Upper lobe of right lung (tissue), 1 donor: ENCODE measurements at places on chromosomes 2 and 18. TPM values are rescaled to one million over a fixed set of nuclear protein-coding genes. Genes with fewer than 3 reads are reported as not detected.

GRCh38 chr2:222358876-222359275 is 60.1 kb upstream of the PAX3 start:
- no peaks in the 10 kb centered on the region for H3K27me3 ChIP-seq
- H3K36me3 ChIP-seq = no peaks in the 10 kb centered on the region
- no peak overlapping the region for H3K27ac ChIP-seq
- H3K4me1 ChIP-seq = no peaks in the 10 kb centered on the region

- peaks cover 16% of the 10 kb centered on the region for H3K4me1 ChIP-seq
- no peak overlapping the region for H3K4me3 ChIP-seq
- H3K36me3 ChIP-seq = no peaks in the 10 kb centered on the region
- H3K27me3 ChIP-seq = no peaks in the 10 kb centered on the region
- H3K27ac ChIP-seq = peak overlapping the region; percentile 24
Measured at GRCh38 chr2:18299423-18300212, 260.8 kb downstream of the RDH14 start.

The GPR45 gene
- total RNA-seq = not detected

DNA sequence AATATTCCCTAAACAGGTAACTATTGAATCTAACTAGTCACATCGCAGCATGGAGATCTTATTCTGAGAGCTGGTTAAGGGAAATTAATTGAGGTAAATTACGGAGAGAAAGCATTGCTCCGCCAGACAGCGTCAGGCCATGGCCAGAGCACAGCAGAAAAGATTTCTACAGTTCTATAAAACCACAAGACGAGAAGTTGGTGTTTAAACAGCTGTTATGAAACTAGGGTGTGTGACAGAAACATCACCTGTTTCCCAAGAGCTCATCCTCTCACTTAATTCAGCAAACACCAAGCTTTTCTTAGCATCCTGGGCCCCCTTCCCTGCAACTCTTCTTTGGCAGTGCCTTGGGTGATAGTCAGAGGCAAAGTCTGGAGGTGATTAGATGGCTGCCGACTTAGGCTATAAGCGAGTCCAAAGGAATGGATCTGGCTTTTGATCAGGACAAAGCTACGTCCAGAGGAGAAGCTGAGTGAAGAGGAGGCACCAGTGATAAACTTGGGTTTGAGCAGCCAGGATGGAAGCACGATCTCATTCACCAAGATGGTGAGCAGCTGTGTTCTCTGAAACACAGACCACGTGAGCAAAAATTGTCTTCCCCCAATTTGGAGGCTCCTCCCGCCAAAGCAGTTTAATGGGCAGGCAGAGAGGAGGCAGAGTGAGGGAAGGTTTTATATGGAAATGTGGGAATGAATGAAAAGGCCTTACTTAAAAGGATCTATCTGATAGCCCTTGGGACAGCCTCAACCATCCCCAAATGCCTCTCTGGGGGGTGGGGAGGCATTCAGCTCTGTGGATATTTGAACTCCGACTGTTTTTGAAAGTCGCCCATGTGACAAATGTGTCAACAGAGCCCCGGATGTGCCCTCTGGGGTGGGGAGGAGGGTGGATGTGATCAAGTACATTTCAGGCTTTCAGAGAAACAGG is 57.8 kb downstream of the PKDCC start:
- H3K4me1 ChIP-seq = peaks cover 49% of the 10 kb centered on the region
- H3K36me3 ChIP-seq = no peaks in the 10 kb centered on the region
- no peaks in the 10 kb centered on the region for H3K27me3 ChIP-seq
- H3K27ac ChIP-seq = peak overlapping the region; percentile 74
- no peak overlapping the region for H3K4me3 ChIP-seq

The APCDD1 gene
- 27.6 TPM for total RNA-seq

The ARHGAP28 gene
- 15.7 TPM for total RNA-seq

DNA sequence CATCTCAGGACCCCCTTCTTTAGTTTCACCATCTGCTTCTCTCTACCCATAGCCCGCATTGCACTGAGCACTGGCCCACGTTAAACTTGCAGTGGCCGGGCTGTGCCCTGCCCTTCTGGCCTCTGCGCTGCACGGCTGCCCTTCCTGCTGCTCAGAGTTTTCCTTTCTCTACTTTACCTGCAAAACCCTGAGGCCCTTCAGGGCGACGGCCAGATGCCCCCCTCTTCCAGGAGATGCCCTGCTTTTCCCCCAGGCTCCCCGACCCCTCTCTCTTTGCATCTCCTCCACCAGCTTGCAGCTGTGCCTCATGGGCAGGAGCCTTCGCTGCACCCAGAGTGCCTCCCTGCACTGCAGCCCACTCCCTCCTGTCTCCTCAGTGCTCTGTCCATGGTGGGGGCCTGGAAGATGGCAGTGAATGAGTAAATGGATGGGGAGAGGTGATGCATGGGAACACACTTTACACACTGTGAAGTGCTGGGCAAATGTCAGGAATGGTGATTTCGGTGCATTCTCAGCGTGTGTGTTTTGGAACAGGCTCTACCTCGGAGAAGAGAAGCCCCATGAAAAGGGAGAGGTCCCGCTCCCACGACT is 53.8 kb downstream of the NTSR2 start:
- no peaks in the 10 kb centered on the region for H3K36me3 ChIP-seq
- no peak overlapping the region for H3K4me3 ChIP-seq
- H3K27ac ChIP-seq = no peak overlapping the region
- no peaks in the 10 kb centered on the region for H3K4me1 ChIP-seq
- no peaks in the 10 kb centered on the region for H3K27me3 ChIP-seq

The PRKAG3 gene
- not detected for total RNA-seq

GRCh38 chr2:223026357-223027110 is 25.5 kb upstream of the KCNE4 start:
- no peaks in the 10 kb centered on the region for H3K27me3 ChIP-seq
- no peaks in the 10 kb centered on the region for H3K36me3 ChIP-seq
- no peak overlapping the region for H3K4me3 ChIP-seq
- no peak overlapping the region for H3K27ac ChIP-seq

The KCNJ3 gene
- total RNA-seq = not detected

The ELOA2 gene
- not detected for total RNA-seq

DNA sequence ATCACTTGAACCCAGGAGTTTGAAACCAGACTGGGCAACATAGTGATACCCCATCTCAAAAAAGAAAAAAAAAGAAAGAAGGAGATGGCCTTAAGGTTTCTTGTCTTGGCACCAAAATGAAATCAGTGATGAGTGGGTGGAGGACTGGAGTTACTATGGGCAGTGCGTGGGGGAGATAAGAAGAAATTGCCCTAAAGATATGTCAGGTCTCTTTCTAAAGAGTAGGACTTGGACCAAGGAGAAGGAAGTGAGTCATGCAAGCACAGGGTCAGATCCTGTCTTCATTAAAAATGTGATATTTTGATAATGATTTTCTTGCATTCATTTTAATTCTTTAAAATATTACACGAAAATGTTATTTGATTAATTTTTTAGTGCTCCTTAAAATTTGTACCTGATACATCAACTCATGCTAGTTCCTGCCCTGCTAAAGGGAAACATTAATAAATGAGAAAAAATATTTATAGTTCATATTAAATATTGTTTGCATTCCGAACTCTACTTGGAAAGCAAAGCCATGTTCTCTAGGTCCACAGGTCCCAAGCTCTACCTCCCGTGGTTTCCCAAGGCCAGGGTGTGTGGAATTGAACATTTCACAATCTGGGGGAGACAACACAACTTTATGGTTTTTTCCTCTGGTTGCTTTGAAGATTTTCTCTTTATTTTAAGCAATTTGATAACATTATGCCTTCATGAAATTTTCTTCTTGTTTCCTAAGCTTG is 62.6 kb upstream of the CTLA4 start:
- H3K27ac ChIP-seq = peak overlapping the region; percentile 56
- H3K4me1 ChIP-seq = peaks cover 14% of the 10 kb centered on the region
- H3K36me3 ChIP-seq = no peaks in the 10 kb centered on the region
- no peak for DNase-seq
- no peaks in the 10 kb centered on the region for H3K27me3 ChIP-seq

GRCh38 chr2:69667805-69668382 is 24.4 kb upstream of the AAK1 start:
- no peaks in the 10 kb centered on the region for H3K36me3 ChIP-seq
- H3K4me3 ChIP-seq = no peak overlapping the region
- H3K27me3 ChIP-seq = no peaks in the 10 kb centered on the region
- no peak for DNase-seq
- no peak overlapping the region for H3K27ac ChIP-seq

The DPYSL5 gene
- not detected for total RNA-seq

GRCh38 chr2:232779934-232780333 is 3.6 kb upstream of the KCNJ13 start:
- no peak overlapping the region for H3K4me3 ChIP-seq
- no peaks in the 10 kb centered on the region for H3K4me1 ChIP-seq
- no peaks in the 10 kb centered on the region for H3K27me3 ChIP-seq
- H3K27ac ChIP-seq = no peak overlapping the region

The CNOT9 gene
- total RNA-seq = 30.9 TPM

DNA sequence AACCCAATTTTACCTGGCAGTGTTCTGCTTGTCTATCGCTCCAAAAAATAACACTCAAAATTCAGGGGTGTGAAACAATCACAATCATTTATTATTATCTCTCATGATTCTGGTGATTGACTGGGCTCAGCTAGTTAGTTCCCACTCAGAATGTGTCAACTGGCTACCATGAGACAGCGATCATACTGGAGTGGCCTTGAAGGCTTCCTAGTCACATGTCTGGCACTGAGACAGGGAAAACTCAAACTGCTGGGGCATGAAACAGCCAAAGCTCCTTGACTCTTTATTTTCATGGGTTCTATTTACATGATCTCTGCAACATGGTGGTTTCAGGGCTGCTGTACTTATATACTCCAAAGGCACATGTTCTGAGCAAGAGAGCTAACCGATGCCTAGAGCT is 6.2 kb upstream of the ANXA4 start:
- no peak overlapping the region for H3K4me3 ChIP-seq
- no peak for DNase-seq
- peaks cover 6% of the 10 kb centered on the region for H3K4me1 ChIP-seq
- H3K36me3 ChIP-seq = no peaks in the 10 kb centered on the region
- H3K27me3 ChIP-seq = no peaks in the 10 kb centered on the region

GRCh38 chr2:219269362-219270054 is 9.7 kb upstream of the DNAJB2 start:
- H3K4me3 ChIP-seq = no peak overlapping the region
- H3K36me3 ChIP-seq = no peaks in the 10 kb centered on the region
- H3K27me3 ChIP-seq = no peaks in the 10 kb centered on the region

The CFC1 gene
- total RNA-seq = 0.38 TPM

The POTEC gene
- total RNA-seq = not detected

The NOSTRIN gene
- total RNA-seq = 70.0 TPM

The KCNF1 gene
- total RNA-seq = 0.17 TPM

DNA sequence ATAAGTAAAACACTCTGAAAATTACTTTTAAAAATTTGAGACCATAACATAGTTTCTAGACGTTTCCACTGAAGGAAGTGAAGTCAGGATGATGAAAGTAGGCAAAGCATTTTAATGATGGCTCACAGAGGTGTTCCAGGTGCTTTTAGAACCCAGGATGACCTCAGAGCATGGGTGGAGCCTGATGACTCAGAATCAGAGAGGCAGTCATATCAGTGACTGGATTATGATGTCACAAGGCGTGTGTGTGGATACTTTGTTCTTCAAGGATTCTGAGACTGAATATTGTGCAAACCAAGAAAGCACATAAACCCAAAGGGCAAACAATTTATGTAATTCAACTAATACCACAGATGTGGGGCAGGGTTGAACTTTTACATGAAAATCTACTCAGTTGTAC is 208.0 kb upstream of the FBXO11 start:
- H3K27me3 ChIP-seq = no peaks in the 10 kb centered on the region
- DNase-seq = no peak
- H3K36me3 ChIP-seq = no peaks in the 10 kb centered on the region
- H3K4me1 ChIP-seq = peaks cover 18% of the 10 kb centered on the region

DNA sequence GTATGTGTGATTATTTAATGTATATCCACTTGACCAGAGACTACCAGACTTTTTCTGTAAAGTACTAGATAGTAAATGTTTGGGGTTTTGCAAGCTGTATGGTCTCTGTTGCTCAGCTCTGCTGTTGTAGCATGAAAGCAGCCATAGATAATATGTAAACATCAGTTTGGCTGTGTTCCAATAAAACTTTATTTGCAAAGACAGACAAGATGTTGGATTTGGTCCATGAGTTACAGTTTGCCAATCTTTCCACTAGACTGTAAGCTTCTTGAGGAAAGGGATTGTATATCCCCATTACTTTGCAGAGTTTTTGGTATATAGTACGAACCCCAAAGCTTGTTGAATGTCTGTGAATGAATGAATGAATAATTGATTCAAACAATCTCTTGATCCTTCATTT is 17.2 kb downstream of the REL start:
- no peak overlapping the region for H3K27ac ChIP-seq
- no peak overlapping the region for H3K4me3 ChIP-seq
- DNase-seq = no peak
- peaks cover 97% of the 10 kb centered on the region for H3K36me3 ChIP-seq
- H3K4me1 ChIP-seq = no peaks in the 10 kb centered on the region

DNA sequence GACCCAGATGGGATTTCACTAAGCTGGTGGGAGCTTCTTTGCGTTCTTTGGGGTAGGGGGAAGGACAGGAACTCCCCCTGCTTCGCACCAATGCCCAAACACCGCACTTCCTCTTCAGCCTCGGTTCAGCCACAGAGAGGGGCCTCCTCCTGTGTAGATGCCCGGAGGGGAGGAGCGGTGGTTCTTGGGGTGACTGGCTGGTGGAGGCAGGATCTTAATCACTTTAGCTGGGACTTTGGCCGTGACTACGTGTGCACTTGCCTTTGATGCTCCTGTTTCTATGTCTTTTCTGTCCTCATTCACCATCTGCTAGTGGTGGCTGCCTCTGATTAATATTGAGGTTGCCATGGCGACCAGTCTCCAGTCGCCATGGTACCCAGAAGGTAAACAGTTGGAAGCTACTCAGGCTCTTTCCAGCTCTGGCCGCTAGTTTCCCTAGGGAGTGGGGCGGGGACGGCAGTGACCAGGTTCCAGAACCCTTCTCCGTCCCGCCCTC is 1.9 kb downstream of the CNGA3 start:
- no peak for DNase-seq
- no peak overlapping the region for H3K4me3 ChIP-seq
- H3K27me3 ChIP-seq = peaks cover 63% of the 10 kb centered on the region
- peaks cover 14% of the 10 kb centered on the region for H3K4me1 ChIP-seq
- no peak overlapping the region for H3K27ac ChIP-seq
- no peaks in the 10 kb centered on the region for H3K36me3 ChIP-seq

- no peak overlapping the region for H3K27ac ChIP-seq
- no peaks in the 10 kb centered on the region for H3K36me3 ChIP-seq
- H3K27me3 ChIP-seq = no peaks in the 10 kb centered on the region
- no peaks in the 10 kb centered on the region for H3K4me1 ChIP-seq
Measured at GRCh38 chr18:64017870-64018269, 48.0 kb downstream of the SERPINB8 start.
